ENCODE measurements at places on chromosomes 3 and 15.

- no peak for DNase-seq
These were observed 13.0 kb upstream of the SLC28A1 start for GRCh38 chr15:84871428-84871985.

GRCh38 chr3:11835028-11835639 lies 11.6 kb downstream of the TAMM41 start:
- DNase-seq: peak; percentile 54

GRCh38 chr15:66126031-66126441 lies 127.5 kb downstream of the MEGF11 start:
- DNase-seq: no peak

DNA sequence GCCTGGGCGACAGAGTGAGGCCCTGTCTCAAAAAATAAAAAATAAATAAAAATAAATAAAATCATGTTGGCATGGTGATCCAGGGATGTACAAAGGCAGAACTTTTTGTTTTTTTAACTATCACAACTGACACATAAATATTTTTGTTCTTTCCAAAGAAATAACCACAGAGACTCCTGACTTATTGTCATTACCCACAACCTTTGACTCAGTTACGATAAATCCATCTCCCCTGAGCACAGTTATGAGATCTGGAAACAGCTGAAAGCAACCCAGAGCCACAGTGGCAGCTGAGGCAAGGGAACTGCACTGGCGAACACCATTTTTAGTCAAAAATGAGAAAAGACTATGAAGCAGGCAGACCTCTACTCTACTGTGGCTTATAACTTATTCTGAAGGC lies 24.0 kb downstream of the OSBPL10 start:
- no peak for DNase-seq

DNA sequence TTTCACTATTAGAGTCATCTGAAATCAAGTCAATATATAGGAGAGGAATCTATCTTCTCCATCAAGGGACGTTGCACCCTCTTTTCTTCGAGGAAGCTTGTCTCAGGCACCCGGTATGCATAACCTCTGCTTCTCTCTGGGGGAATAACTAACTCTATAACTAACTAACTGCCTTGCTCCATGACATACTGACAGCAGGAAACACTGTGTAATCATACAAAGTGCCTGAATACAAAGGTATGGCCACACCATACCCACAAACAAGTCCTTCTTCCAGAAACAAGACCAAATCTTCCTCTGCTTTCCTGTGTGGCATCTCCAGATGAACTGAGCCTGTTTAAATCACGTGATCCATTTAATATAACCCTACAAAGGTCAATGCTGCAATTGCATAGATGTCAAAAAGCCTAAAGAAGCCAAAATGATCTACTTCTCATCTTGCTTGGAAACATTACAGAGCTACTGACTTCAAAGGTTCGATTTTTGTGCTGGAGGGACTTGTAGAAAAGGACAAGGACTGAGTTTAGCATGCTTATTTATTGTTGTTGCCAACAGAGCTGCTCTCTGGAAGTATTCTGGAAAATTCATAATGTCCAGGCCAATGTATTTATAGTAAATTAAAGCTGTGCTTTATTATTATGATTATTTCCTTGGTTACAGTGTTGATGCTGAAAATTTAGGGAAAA lies 380.5 kb downstream of the FOXP1 start:
- DNase-seq: no peak

GRCh38 chr3:157452097-157452496 lies 15.4 kb downstream of the PTX3 start:
- DNase-seq: no peak

- DNase-seq: no peak
These were observed 249.5 kb upstream of the EOMES start for GRCh38 chr3:27971600-27971999.

- no peak for DNase-seq
These were observed 62.7 kb downstream of the ADAMTSL3 start for GRCh38 chr15:83716605-83717004.

DNA sequence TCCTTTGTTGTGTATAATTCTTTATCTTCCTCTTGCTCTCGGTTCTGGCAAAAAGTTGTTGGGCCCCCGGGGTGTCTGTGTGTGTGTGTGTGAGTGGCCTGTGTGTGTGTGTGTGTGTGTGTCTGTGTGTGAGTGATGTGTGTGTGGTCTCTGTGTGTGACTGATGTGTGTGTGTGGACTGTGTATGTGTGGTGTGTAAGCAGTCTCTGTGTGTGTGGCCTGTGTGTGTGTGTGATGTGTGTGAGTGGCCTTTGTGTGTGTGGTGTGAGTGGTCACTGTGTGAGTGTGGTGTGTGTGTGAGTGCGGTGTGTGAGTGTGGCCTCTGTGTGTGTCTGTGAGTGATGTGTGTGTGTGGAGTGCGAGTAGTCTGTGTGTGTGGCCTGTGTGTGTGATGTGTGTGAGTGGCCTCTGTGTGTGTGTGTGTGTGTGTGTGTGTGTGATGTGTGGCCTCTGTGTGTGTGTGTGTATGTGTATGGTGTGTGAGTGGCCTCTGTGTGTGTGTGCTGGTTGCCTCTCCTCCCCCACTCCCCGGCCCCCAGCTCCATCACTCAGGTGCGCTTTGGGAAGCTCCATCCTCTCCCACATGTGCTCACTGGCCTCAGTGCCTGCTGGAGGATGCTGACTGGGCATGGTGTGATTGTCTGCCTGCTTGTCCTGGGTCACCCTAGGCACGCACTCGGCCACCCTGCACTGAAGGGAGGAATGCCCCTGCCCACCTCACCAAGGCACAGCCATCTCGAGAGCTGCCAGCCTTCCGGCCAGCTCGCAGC lies 8.8 kb downstream of the LINGO1 start:
- DNase-seq: no peak

Measured in cerebellar cortex (tissue), 1 donor.